ENCODE measurements at places on chromosomes 6 and 20.

DNA sequence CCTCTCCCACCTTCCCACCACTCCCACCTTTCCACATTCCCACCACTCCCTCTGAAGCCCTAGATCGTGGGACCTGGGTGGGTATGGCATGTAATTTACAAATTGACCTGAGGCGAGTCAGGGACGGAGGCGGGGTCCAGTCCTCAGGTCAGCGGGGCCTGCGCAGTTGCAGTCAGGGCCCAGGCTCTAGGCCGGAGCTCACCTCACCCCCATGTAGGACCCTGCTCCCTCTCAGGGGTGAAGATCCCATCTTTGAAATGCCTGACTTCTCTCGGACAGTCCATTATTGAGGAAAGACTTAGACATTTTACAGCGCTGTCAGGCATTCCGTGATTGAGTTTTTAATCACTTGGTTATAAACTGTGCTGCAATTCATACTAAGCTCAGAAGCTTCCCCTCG, 10.5 kb downstream of the THBS2 start:
- DNase-seq = no peak

DNA sequence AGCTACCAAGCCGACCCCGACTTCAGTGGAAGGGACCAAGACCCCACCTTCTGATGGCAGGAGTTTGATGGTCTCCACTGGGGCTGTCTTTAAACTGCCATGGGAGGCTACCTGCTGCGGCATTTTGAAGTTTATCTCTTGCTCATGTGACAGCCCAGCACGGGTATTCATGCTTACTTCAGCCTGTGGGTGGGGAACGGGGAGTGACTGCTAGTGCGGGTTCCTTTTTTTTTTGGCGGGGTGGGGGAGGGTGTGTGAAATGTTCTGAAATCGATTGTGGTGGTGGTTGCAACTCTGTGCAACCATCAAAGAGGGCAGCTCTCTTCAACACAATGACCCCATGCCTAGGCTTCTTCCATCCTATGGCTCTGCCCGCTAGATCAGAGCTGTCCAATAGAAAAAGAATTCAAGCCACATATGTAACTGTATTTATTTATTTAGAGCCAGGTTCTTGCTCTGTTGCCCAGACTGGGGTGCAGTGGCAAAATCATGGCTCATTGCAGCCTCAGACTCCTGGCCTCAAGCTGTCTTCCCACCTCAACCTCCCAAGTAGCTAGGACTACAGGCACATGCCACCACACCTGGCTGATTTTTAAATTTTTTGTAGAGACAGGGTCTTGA, 53.7 kb downstream of the PPP1R16B start:
- DNase-seq = no peak

DNA sequence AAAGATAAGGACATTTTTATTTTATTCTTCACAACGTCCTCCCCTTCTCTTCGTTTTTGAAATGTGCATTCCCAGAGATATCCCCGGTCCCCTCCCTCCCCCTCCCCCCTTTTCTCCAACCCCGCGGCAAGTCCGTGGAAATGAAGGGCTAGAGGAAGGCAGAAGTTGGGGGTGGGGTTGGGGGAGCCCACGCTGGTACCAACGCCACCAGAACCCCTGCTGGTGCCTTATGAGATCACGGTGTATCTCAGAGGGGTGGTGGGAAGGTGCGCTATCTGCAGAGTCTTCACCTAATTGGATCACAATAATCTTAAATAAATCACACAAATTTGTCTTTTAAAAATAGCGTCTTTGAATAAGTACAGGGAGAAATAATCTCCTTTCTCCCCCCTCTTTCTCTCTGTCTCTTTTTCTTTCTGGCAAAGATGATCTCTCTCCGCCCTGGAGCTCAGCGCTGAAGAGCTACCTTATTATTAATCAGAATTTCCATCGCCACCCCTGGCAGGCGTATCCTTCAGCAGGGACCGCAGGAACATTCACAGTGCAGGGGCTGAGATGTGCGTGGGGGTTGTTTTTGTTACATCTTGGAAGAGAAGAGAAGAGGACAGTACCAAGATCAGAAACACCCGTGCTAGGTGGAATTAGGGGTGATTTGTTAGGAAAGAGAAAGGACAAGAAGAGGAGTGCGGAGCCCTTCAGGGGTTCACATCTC, 915 bp downstream of the CLVS2 start:
- DNase-seq = no peak

GRCh38 chr6:110528101-110528929, 51.9 kb upstream of the SLC22A16 start:
- DNase-seq = peak; percentile 97

GRCh38 chr6:157386454-157386853, 5.5 kb downstream of the ZDHHC14 start:
- DNase-seq = no peak

Data from ELR (cell line).